ENCODE measurements at places on chromosomes 3 and 15. TPM values are rescaled to one million over a fixed set of nuclear protein-coding genes. Genes with fewer than 3 reads are reported as not detected.

The ECE2 gene
- not detected for polyA plus RNA-seq

- DNase-seq: no peak
These were observed 36.6 kb downstream of the DMXL2 start for GRCh38 chr15:51585986-51586385.

DNA sequence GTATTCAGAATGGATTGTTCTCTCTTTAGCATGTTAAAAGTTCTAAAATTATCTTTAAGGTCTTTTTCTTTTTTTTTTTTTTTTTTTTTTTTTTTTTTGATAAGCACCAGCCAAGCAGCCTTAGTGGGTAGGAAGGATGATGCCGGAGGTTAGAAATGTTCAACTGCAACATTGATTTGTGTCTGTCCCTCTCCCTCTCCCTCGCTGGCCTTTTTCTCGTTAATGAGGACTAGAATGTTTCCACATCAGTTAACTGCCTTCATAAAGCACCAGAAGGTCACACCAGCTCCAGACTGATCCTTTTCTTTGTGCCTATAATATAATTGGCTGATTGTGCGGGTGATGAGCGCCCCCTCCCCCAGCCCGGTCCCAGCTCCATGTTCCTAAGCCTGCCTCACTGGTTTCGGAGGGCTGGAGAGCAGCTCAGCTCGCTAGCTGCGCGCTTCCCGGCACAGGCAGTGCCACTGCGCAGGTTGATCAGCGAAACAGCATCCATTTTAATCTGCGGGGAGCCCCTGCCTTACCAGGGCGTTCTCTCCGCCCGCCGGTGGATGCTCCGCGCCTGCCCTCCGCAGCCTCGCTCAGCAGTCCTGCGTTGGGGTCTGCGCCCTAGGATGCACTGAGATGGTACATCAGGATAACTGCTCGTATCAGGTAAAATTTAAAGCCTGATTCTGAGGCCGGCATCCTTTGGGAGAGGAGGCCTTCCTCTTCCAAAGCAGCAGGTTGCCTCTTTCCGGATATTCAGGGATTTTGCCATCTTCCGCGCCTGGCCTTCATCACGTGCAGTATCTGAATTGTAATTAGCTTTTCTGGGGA, 148.9 kb upstream of the IL12A start:
- no peak for DNase-seq

DNA sequence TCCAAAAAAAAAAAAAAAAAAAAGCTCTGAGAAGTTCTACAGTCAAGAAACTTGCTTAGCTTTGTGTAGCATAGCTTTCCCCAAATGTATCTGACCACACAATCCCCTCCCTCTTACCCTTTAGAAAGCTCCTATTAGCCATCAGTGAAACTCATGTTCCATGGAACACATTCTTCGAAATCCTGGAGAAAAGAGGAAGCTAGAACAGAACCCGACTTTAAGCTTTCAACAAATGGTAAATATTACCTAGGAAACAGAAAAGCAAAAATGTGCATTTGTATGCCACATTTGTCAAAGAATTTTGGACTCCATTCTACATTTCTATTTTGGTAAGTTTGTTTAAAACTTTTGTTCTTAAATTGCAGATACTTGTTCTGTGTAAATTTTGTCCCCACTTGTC, 17.4 kb upstream of the CRTC3 start:
- no peak for DNase-seq

The OR5AC2 gene
- polyA plus RNA-seq: not detected

The SLC22A14 gene
- 0.90 TPM for polyA plus RNA-seq

- DNase-seq: peak; percentile 82
These were observed at the start of gene SNX33 for GRCh38 chr15:75647370-75648155. Gene SNX33, plus strand, starts transcription at chr15:75647912. Its CDS starts 1,191 bp downstream, at chr15:75649103.

The XCR1 gene
- 0.04 TPM for polyA plus RNA-seq

DNA sequence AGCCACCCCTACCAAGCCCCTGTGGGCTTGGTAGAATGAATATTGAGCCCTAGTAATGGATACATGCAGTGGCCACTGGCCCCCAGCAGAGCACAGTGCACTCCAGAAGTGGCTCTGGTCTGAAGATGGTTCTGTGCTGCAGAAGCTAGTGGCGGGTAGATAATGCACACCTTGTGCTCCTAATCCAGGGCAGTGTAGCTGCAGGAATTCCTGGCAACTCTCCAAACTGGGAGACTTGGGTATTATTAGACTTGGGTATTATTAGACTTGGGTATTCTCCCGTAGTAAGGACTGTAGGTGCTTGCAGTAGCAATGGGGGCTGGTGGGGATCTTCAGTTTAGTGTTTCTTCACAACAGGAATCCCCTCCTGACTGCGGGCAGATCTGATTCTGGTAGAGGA, 34.7 kb downstream of the NUSAP1 start:
- DNase-seq: no peak

DNA sequence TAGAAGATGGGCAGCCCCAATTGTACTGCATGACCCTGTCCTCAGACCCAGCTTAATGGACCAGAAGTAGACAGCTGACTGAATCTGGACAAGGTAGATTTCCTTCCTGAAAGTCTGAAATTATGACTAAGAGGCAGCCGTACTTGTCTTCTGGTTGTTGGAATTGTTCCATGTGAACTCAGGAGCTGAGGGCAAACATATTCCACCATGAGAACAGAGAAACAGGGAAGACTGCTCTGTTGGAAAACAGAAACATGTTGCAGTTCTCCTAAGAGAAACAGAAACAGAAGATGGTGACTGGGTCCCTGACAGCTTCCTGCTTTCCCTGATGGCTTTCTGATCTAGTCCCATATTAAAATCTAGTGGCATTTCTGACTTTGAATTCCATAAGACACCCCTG, 24.1 kb downstream of the POPDC2 start:
- DNase-seq: no peak

GRCh38 chr15:66936861-66937582, 128.4 kb upstream of the SMAD3 start:
- no peak for DNase-seq

- no peak for DNase-seq
These were observed 311.5 kb upstream of the ROBO2 start for GRCh38 chr3:76728426-76728825.

GRCh38 chr3:182172534-182172933, 460.8 kb downstream of the SOX2 start:
- no peak for DNase-seq

DNA sequence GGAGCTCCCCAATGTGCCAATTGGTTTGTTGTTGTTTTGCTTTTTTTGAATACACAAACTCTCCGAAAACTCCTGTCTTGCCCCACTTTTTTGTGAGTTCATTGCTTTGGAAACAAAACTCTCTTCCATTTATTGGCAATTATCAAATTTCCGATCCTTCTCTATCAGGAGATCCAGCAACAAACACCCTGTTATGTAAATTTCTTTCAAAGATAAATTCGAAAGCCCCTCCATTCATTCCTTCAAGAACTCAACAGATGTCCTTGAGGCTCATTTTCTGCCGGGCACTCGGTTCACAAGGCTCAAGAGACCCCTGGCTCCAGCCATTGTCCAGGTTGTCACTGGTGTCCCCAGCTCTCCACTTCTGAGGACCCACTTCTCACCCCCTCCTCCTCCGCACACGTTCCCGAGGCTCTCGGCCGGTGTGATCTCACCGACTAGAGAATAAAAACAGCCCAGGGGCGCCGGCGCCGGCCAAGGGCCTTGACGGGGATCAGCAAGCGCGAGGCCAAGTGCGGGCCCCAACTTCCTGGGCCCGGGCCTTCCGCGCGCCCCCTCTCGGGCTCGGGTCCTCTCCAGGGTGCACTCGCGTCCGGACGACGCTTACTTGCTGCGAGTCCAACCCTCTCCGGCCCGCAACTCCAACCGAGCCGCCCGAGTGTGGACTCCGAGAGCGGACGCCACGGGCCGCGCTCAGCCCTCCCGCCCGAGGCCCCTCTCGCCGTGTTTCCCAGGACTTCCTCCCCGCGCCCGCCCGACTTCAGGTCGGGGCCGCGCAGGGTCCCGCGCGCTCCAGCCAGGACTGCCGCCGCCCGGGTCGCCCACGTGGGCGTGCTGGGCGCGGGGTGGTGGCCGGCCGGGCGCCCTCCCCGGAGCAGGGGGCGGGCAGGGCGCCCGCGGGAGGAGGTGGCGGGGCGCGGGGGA, 533 bp upstream of the SMAD3 start:
- DNase-seq: no peak

GRCh38 chr3:35562141-35562540, 77.2 kb upstream of the ARPP21 start:
- no peak for DNase-seq

The OSBPL10 gene
- 23.5 TPM for polyA plus RNA-seq

DNA sequence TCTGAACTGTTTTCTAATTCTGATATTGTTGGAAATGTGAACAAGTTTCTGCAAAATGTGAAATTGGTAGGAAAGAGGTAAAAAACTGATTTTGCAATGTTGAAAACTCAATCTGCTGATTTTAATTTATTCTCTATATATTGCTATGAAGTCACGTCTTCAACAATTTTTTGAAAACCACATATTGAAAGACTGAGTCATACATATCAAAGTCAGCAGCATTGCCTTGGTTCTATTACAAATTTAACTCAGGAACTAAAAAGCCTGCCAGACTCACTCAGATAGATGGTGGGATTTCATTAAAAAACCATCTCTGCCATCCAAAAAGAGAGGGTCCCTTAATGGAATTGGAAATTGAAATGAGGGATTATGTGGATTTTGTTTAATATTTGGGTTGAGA, 351.4 kb downstream of the CNTN3 start:
- no peak for DNase-seq

GRCh38 chr3:73473898-73474416, 150.8 kb downstream of the PDZRN3 start:
- DNase-seq: no peak

GRCh38 chr3:127719369-127719768, 46.6 kb downstream of the ABTB1 start:
- no peak for DNase-seq

The PCNP gene
- 205 TPM for polyA plus RNA-seq

The SKOR1 gene
- 0.48 TPM for polyA plus RNA-seq

DNA sequence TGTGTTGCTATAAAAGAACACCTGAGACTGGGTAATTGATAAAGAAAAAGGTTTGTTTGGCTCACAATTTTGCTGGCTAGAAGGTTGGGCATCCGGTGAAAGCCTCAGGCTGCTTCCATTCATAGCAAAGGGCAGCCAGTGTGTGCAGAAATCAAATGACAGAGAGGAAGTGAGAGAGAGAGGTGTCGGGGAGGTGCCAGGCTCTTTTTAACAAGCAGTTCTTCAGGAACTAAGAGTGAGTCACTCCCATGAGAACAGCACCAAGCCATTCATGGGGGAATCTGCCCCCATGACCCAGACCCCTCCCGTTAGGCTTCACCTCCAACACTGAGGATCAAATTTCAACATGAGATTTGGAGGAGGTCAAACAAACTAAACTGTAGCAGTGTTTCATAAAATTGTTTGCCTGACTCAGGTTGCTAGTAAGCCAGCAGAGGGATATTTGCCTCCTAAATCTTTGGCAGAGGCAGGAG, 4.5 kb upstream of the PARP15 start:
- DNase-seq: no peak

GRCh38 chr3:60599586-60599985, 651.7 kb downstream of the FHIT start:
- no peak for DNase-seq

The ARHGAP31 gene
- 10.7 TPM for polyA plus RNA-seq

DNA sequence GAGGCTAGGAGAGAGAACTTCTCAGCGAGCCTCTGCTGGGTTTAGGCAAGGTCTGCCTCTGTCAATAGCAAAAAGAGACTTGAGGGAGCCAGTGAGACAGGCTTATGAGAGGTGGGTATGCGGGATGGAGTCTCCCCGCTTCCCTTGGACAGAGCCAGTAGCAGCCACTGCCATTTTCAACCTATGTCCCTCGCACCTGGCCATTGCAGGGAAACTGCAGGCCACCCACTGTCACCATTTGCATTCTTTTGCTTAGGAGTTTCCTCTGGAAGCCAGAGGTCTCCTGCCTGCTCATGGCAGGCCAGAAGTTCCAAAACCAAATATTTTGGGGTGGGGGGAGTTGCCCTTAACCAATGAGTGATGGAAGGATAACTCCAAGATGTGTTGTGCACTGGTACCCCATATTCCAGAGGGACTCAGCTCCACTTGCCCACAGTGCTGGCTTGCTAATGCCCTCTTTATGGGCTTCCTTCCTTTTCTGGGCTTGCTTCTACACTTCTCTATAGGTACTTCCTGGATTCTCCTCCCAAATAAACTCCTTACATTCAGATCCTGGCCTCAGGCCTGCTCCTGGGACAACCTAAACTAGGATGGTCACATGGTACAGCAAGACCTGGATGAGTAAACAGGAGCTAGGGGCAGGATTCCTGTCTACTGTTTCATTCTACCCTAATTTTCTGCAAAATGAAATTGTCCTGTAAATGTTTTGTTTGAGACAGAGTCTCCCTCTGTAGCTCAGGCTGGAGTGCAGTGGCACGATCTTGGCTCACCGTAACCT, 108.9 kb upstream of the PROK2 start:
- DNase-seq: no peak

The SPATA16 gene
- polyA plus RNA-seq: not detected

GRCh38 chr3:127073941-127074820, 91.3 kb downstream of the PLXNA1 start:
- peak; percentile 36 for DNase-seq

DNA sequence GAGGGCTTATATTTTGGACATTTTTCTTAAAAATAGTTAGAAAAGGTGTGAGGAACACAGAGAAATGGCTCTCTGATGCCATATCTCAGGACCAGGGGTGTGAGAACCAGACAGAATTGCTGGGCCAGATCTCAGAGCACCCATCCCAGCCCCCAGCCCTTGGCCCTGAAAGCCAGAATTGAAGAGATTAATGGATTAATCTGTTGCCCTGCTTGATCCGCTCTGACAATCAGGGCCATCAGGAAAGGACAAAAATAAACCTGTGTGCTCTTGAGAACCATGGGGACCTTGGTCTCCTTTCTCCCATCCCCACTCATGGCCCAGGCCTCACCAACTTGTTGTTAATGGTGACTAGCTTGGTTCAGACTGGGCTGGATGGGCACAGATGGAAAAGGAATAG, 113.5 kb downstream of the CADPS start:
- no peak for DNase-seq

GRCh38 chr15:28456476-28457395, 76.0 kb downstream of the GOLGA8G start:
- no peak for DNase-seq

DNA sequence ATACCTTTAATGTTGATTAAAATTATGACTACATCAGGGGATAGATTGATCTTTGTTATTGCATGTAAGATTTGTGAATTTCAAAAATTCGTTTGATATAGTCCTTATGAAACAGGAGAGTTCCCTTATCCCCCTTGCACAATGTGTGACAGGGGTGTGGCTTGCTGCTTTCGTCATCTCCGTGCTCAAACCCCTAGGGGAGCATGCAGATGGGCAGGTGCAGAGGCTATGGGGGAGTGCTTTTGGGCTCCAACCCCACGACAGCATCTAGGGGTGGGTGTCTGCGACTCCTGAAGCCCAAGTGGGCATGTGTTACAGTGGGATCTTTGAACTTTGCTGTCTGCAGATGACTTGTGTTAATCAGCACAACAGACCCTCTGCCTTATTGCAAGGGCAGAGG, 360.1 kb upstream of the GOLIM4 start:
- DNase-seq: no peak

The CFAP20DC gene
- polyA plus RNA-seq: 4.1 TPM

The ZXDC gene
- 45.9 TPM for polyA plus RNA-seq

DNA sequence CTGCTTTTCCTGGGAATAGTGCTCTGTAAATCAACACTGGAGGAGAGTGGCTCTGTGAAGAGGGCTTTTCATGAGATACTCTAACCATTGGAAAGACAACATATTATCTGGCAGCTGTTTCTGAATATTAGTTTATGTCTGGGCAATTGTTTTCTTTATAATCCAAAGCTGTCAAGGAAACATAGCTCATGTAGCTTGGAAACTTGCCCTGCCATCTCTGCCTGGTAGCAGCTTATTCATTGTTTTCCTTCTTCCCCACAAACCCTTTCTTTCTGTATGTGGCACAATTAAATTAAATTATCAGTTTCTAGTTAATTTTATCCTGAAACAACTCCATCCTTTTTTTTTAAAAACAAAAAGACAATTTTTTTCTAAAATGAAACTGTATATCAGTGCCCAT, 160.0 kb downstream of the EDEM1 start:
- no peak for DNase-seq

All from renal pelvis (tissue), 12 donors.